Right atrium auricular region (tissue), 2 donors: ENCODE measurements at places on chromosomes 16 and 17.

- DNase-seq: no peak
Observed at GRCh38 chr17:67143318-67143717, 99.0 kb downstream of the CACNG1 start.

- DNase-seq: no peak
Observed at GRCh38 chr16:21560462-21560861, 38.9 kb upstream of the METTL9 start.

DNA sequence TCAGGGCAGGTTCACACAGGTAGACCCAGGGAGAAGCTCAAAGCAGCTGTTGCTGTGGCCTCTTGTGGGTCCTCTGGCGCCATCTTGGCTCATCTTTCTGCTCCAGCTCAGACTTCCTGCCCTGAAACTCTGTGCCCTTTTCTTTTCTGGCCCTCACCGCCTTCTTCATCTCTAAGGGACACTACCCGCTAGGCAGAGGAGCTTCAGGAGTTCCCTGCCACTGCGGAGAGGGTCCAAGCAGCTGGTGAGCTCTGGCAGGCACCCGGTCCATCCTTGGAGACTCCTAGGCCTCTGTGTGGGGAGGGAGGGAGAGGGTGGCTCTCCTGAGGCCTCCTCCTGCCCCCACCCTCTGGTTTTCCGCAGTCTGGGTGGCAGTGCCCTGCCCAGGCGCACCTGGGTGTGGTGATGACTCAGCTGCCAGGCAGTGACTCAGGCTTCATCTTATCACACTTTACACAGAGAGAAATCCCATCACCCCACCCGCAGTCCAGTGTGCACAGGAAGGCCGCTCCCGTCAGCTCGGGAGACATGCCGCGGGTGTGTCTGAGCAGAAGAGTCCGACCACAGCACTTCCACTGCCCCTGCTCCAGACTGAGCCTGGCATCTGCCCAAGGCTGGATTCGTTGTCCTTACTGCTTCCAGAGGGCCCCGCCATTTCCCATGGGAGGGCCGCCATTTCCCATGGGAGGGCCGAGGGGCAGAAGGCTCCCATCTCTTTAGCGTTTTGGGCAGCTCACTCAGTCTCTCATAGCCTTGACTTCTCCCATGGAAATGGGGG lies 7.3 kb downstream of the NT5C start:
- peak; percentile 78 for DNase-seq

DNA sequence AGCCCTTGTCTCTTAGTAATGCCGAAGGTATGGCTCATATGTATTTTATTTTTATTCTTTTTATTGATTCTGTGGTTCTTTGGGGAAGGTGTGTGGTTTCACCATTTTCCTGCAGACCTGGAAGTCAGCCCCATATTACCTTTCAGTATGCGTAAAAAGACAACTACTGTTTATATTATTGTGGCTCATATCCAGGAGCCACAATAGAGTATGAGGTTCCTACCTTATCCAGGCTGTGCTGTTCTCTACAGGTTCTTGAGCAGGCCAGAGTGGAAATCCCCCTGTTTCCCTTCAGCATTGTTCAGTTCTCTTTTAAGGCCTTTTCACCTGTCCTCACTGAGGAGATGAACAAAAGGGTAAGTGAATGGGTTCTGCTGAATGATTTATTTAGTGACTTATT lies 33.2 kb downstream of the REXO5 start:
- DNase-seq: no peak
